ENCODE measurements at places on chromosomes 3 and 15. TPM values are rescaled to one million over a fixed set of nuclear protein-coding genes. Genes with fewer than 3 reads are reported as not detected.

The MST1R gene
- total RNA-seq: 0.13 TPM

DNA sequence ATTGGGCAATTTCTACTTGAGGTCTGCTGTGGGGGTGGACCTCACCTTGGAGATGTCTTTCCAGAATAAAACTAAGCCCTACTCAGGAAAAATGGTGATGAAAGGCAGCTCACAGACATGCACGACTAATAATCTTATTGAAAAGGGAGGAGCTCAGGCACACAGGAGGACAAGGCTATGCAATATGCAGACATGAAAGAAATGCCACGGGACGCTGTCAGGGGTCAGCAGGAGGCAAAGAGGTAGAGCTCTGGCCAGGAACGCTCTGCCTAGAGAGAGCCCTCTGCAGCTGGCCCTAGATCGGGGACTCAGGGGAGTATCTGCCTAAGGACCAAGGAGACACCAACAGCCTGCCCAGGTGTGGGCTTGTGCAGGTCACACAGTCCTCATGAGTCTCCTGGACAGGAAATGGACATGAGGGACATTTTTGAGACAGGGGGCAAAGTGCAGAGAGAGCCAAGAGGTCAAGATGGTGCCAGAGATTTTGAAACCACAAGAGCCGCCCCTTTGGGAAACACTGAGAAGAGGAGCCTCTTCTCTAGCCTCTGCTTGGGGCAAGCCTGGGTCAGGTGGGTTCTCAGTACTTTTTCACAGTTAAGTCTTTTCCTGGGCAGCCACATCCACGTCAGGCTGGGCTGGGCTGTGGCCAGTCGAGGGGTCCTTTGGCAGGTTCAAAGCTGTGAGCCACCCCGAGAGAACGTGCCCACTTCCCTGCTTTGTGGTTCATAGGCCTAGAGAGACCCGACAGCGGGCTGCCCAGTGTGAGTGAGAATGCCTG is 23.2 kb downstream of the EAF1 start:
- DNase-seq: no peak

DNA sequence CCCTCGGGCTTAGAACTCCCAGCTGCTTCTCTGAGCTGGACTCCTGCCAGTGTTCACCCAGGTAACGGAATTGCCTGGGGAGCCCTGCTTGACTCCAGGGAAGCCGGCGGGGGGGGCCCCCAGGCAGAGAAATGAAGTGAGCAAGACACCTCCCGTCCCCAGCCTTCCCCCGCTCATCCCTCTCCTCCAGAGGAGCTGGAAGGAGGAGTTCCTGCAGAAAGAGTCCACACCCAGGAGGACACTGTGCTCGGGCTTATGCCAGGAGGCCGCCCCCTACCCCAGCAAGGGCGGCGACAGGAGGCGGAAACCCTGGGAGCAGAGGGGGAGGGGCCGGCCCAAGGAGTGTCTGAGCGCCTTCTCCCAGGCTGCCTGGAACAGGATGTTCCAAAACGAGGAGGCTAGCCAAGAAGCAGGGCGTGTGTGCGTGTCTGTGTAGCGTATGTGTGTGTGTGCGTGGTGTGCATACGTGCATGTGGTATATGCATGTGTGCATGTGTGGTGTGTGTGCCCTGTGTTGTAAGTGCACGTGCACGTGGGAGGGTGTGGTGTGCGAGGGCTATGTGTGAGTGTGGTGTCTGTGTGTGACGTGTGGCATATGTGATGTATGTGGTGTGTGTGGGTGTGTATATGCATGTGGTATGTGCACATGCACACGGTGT is 511.3 kb downstream of the SHQ1 start:
- no peak for DNase-seq

The OCA2 gene
- not detected for total RNA-seq

DNA sequence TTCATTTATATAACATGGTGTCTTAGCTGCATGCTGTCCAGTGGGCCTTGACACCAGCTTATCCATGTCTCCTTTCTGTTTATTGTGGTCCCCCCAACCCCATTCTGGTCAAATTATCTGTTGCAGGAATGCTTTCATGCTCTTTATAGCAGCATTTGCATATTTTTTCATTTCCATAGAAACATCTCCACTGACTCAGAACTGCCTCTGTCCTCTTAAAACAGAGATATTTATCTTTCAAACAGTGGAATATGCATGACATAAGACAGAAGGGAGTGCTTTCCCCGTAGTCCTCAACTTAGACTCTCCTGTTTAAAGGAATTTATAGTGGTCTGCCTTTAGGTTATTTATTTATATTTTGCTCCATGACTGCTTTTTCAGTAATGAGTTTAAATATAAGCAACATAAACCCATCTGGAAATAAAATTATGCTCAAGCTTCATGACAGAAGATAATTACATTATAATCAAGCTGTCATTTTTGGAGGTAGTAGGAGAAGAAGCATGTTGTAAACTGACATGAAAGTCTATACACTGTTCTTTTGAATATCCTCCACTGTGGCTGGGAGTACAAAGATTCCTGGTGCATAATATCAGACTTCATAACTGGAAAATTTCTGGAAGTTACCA is 179.5 kb upstream of the CD96 start:
- no peak for DNase-seq

- DNase-seq: no peak
Observed at GRCh38 chr15:26073430-26074333, 210.6 kb upstream of the ATP10A start.

GRCh38 chr3:15409239-15409638 is 18.1 kb downstream of the METTL6 start:
- no peak for DNase-seq

DNA sequence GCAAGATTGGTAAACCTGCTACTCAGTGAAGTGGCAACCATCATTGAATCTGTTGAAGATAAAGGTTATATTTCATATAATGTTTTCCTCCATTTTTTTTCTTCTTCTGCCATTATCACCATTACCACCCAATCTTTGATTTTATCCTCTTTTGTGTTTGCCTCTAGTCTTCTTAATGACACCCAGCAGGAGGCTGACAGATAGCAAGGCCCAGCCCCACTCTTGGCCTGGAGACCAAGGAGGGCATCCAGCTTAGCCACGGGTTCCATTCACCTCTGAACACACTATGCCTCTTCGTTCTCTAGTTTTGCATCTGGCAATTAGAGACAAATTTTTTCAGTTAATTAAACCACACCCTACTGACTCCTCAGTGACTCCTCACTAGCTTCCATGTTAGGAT is 129.7 kb downstream of the TPRG1 start:
- no peak for DNase-seq

The RARRES1 gene
- total RNA-seq: 3.4 TPM

The SPINK8 gene
- total RNA-seq: not detected

DNA sequence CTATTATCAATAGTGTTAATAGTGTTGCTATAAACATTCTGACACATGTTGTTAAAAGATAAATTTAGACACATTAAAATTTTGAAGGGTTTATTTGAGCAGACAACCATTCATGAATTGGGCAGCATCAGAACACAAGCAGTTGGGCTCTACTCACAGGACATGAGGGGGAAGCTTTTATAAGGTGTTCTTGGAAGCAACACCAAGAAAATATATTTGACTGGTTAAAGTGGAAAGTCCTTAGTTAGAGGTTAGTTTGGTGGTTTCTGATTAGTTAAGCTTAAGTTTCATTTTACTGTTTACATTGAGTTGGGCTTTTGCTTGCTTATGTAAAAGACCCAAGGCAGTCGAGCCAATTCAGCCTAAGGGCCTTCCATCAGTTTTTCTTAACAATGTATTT is 220.7 kb downstream of the CD47 start:
- DNase-seq: no peak

The FAM3D gene
- 0.13 TPM for total RNA-seq

The PRR20G gene
- not detected for total RNA-seq

The SSR3 gene
- 157 TPM for total RNA-seq

DNA sequence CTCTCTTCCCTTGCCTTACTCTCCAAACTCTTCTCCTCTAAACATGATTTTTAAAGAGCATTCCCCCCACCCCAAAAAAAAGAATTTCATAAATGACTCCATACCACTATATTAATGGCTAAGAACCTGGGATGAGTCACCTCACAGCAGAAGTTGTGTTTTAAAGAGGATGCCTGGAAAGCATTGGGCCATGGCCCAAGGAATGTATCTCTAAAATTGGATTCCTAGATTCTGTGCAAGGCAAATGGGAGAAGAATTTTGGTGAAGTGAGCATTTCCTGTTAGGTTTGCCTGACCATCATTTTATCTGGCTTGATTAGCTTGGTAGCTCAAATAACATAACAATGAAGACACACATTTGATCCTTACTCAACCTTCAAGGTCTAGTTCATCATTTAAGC is 251.4 kb downstream of the NR1D2 start:
- no peak for DNase-seq

The GOLGA6A gene
- total RNA-seq: not detected

GRCh38 chr3:111862415-111862814 is 3.4 kb downstream of the PHLDB2 start:
- DNase-seq: no peak

DNA sequence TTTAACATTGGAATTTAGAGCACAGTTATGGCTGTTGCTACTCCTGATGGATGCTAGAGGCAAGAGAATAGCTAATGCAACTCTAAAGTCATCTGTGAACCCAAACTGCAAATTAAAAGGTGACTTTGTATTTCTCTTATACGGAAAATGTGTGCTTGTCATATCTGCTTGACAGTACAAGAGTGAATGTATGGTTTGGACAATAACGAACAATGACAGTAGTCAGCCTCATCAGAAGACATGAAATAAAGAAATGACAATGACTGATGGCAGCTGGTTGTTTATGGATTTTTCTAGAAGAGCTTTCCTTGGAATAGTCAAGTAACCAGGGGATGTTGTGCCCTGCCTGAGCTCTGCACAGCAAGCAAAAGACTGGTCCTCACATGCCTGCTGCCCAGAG is 168.8 kb upstream of the FEZF2 start:
- no peak for DNase-seq

The NOX5 gene
- total RNA-seq: not detected

DNA sequence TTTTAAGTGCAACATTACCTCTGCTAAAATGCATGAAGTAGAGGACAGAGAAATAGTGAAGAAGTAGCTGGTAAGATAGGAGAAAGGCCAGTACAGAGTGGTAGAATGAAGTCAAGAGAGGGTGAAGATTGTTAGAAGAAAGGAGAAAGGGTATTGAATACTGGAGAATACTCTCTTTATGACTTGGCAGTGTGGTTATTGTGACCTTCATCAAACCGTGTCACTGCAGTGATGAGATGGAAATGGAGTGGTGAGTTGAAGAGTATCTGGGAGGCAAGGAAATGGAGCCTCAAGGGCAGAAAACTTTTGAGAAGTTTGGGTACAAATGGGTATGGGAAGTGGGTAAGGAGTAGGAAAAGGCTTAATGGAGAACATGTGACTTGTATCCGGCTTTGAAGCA is 24.7 kb downstream of the MINDY2 start:
- no peak for DNase-seq

The DPPA4 gene
- not detected for total RNA-seq
